NCI-H1105 treated with DMSO at 0.1 percent for 48 hours (cell line): ENCODE measurements at places on chromosomes 7 and 10.

GRCh38 chr10:49053053-49053997, 62.0 kb downstream of the VSTM4 start:
- no peak for DNase-seq

- DNase-seq = no peak
These were observed 37.3 kb upstream of the LEP start for GRCh38 chr7:128203710-128204214.

DNA sequence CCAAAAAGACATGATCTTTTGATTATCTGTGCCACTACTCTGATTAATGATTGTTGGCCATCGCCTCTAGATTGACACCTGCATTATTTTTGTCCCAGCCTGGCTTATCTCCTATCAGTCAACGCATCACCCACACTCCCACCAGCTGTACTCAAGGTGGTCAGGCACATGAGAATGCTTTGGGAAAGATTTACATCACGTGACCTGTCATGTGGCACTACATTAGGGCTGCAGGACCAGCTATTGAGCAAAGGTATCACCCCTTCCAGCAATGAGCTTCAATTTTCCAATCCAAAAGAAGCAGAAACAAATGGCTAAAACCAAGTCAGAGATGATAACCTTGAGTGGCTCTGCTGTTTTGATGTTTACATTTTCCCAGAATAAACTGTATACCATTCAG, 204.3 kb downstream of the PLXNA4 start:
- DNase-seq = no peak

DNA sequence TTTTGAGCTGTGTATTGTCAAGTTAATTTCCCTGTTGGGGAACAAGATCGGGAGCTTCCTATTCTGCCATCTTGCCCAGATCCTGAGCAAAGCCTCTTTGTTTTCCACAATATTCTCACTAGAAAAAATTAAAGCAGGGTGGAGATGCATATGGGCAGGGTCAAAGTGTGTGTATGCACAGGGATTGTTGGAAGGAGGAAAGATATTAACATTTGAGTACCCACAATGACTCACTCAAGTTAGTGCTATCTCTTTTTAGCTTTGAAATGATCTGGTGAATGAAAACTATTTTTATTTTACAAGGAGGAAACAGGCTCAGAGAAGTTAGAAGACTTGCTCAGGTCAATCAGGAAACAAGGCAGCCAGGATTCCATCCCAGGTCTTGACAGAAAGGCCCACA, 6.7 kb upstream of the BTBD16 start:
- no peak for DNase-seq

DNA sequence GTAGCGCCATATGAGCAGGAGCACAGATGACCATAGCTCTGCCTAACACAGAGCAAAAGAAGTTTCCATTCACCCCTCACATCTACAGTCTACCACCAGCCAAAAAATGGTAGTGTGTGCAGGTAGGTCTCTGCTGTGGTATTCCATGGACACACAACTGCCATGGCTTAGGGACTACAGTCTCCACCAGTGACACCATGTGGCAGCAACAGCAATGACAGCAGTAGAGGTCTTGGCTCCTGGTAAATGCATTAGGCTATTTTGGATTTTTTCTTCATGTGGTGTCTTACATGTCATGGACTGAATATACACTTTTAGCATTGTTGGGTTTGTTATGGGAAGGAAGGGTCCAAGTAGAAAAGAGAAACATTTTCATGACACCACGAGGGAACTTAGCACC, 70.1 kb upstream of the CABCOCO1 start:
- no peak for DNase-seq

DNA sequence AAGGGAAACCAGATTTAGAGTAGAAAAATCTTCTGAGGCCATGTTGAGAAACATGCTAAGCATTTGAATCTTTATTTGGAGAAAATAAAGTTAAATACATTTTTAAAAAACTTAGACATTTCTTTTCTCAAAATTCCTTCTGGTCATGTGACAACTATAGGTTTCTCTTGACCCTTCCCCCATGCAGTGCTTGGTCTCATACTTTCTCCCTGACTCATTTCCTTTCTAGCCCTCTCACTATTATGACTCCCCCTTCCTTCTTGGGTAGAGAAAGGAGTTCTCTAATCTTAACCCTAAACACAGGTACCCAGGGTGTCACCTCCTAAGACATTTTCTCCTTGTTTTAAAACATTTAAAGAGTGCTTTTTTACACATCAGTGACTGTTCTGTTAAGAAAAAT, 179.5 kb upstream of the TMEM106B start:
- no peak for DNase-seq

DNA sequence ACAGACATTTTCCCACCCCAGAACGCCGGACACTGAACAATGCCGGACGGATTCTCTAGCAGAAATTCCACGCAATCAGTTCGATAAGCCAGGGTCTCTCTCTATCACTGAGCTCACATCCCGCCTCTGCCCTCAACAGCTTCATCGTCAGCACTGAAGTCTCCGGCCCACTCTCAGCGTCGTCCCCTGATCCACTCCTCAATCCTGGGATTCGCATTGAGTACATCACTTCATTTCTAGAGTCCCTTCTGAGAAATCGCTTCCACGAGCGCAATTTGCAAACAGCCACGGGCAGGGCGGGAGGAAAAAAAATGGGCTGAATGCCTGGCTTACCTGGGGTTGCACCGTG, 365 bp downstream of the YME1L1 start:
- DNase-seq = no peak

GRCh38 chr10:128896116-128896795, 570.8 kb upstream of the MGMT start:
- DNase-seq = no peak

DNA sequence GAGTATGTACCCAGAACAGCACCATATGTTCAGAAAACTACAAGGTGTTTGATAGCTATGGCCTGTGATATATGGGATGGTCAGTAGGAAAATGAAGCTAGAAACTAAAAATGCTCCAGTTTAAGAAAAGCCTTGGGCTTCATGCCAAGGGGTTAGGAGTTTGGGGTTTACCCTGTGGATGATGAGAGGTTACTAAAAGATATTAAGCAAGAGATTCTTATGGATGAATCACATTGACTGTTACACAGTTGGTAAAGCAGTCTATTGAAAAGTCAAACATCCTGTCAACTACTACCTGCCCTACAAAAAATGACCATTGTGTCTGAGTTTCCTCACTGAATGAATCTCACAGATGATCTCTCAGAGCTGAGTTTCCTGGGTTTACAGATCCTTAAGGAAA, 166.2 kb upstream of the INHBA start:
- DNase-seq = no peak

DNA sequence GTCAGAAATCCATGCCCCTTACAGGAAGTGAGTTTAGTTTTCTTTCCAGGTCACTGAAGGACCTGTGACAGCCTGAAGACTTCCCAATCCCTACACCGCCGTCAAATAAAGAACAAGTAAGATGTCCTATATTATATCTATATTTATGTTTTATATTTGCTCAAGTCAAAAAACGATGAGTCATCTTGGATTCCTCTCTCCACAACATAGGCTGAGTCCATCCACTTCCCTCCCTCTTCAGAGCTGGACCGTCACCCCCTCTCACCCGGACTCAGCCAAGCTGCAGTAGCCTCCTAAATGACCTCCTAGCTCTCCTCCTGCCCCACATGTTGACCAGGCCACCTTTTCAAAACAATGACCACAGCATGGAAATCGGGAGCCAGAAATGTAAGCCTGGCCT, 53.5 kb downstream of the GLI3 start:
- no peak for DNase-seq

- DNase-seq = no peak
These were observed 52.5 kb downstream of the GPR37 start for GRCh38 chr7:124713086-124713485.

GRCh38 chr7:7354674-7355073, 172.3 kb downstream of the C1GALT1 start:
- no peak for DNase-seq

- no peak for DNase-seq
These were observed 56.1 kb upstream of the CAPZA2 start for GRCh38 chr7:116806046-116806944.

DNA sequence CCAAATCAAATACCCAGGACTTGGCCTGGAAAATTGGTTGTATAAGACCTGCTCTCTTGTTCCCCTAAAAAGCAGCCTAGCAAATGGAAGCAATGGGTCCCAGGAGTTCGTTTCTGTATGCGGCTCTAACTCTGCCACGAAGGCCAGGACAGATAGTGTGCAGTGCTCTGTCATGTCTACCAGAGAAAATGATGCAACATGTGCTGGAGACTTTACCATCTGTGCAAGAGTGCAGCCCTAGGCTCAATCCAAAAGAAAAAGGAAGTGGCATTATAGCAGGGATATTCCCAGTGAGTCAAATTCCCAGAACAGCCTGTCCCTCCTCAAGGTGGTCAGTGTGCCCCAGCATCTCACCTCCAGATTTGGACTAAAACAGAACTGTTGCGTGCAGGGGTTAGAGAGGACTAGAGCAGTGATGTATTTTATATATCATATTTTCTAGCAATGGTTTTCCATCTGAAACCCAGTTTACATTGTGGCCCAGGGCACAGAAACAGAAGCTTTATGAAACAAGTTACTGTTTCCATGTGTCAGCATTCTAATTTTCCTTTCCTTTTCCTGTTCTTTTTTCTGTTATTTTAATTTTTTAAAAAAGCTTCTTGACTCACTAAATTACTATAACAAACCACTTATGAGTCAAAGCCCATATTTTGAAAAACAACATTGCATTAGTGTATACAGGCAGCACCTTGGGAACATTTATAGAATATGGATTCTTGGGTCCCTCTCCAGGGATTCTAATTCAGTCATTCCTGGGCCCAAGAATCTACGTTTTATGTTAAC, 311.2 kb downstream of the RNLS start:
- no peak for DNase-seq

- no peak for DNase-seq
These were observed 11.1 kb upstream of the CPA1 start for GRCh38 chr7:130369110-130369711.

DNA sequence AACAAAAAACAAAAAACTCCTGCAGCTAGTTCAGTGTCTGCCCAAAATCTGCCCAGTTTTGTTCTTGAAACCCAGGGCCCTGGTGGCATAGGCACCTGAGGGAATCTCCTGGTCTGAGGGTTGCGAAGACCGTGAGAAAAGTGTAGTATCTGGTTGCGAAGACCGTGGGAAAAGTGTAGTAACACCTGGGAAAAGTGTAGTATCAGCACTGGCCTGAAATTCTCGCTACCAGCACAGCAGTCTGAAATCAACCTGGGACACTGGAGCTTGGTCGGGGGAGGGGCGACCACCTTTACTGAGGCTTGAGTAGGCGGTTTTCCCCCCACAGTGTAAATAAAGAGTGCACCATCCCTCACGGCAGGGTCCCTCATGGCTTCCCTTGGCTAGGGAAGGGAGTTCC, 82.5 kb upstream of the SP4 start:
- DNase-seq = no peak

DNA sequence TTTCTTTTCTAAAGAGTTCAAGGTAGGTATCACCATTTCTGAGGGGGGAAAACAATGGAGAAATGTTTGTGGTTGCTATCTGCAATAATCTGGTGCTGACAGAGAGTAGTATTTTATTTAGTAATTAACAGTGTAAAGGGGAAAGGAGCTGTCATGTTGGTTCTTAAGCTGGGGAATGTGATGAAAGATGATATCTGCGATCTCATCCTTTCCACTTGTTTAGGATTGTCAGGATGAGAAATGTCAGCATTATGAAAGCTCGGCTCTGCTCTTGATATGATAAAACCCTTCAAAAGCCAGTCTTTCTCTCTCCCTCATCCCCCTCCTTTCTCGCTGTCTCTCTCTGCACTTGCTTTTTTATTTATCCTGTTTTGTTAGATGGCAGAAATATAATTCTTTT, 106.1 kb downstream of the POU6F2 start:
- no peak for DNase-seq

- DNase-seq = peak; percentile 81
These were observed at the start of gene GNAI1 for GRCh38 chr7:80134536-80135308. GNAI1 (plus strand) TSS chr7:80134831; CDS start chr7:80135161, 330 bp downstream.

- no peak for DNase-seq
These were observed 87.0 kb downstream of the ADK start for GRCh38 chr10:74238031-74238431.

DNA sequence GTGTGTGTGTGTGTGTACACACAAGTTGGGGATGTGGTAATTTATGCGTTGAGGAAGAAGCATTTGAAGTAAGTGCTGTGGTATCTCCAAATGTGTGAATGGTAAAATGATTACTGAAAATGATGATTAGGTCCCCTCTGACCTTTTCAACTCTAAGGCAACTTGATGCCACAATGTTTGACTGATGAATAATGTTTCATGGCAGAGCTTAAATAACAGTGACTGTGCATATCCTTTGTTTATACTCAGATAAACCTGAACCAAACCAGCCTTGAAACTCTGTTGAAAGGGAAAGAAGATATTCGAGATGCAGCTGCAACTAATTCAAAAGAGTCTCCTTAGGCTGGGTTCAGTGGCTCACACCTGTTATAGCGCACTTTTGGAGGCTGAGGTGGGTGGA, 64.8 kb upstream of the YAE1 start:
- no peak for DNase-seq

GRCh38 chr10:124648738-124649137, 95.4 kb downstream of the FAM53B start:
- peak; percentile 70 for DNase-seq

GRCh38 chr10:114870486-114870885, 48.9 kb downstream of the FHIP2A start:
- no peak for DNase-seq

DNA sequence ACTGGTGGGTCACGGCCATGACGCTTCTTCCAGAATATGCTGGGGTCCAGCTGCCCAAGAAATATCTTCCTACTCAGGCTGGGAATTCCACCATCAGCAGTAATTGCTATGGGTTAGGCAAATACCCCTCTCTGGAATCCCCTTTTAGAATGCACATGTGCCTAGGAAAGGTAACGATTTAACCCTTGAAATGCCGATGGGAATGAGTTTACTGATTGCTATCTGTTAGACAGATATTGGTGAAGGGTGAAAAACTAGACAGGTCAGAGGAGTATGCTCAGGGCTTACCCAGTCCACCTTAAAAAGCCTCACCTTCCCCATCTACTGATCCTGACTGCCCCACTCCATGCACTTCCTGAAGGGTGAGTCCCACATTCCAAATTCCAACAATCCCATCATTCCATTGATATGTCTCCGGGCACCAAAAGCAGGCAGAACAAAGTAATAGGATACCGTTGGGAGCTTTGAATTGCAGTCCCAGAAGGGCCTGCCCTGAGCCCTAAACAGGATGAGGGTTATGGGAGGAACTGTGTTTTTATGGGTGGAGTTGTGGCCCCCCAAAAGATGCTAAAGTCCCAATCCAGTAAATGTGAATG, 59.3 kb downstream of the DLG5 start:
- no peak for DNase-seq

- no peak for DNase-seq
These were observed 554.2 kb downstream of the PARD3 start for GRCh38 chr10:34260904-34261303.

DNA sequence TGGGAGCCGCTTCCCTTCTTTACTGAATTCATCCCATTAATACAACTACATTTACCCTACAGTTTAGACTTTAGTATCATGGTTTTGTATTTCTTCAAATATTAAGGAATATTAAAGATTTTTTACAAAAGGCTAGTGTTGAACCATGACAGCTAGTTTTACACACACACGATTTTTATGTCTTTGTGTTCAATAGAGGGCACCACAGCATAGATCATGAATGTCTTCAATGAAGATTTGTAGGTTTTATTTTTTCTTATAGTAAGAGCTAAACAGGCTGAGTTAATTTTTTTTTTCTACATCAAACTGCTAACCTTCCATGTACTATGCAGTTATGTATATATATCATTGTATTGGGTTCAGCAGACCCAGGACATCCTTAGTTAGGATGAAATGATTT, 76.9 kb downstream of the SNX10 start:
- DNase-seq = peak; percentile 31

- no peak for DNase-seq
These were observed 42.6 kb downstream of the MAP3K8 start for GRCh38 chr10:30476511-30477155.

GRCh38 chr7:26858241-26858715, 6.1 kb downstream of the SKAP2 start:
- no peak for DNase-seq
